Naive B cell (primary cell): ENCODE measurements at places on chromosomes 12 and 14.

DNA sequence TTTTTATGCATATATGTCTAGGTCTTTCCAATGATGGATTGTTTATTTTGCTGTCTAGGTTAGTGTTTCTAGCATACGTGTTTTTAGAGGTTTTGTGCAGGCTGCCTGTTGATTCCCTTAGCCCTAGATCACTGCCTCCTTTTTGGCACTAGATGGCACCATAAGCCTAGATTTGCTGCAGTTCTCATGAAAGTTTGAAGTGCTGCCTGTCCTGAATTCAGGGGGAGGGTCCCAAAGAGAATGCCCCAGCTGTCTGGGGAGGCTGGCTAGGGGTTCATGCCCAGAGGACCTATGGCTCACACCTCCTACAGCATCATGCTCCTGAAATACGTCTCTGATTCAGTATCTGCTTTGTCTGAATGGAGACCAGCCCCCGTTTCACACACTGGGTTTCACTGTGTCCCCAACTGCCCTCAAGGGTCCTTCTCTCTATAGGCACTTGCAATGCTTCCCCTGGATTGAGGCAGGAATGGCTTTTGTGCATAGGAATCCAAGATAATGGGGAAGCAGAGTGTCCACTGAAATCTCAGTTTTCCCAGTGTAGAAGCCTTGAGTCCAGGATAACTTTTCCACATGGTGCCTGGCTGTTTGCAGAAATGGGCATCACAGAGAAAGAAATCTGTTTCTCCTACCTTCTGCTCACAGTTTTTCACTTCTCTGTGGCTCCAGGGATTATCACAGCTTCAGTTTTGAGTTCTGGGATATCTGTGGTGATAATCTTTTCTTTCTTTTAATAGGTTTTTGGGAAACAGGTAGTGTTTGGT lies 14.2 kb upstream of the TXNRD1 start:
- DNase-seq: peak; percentile 57

DNA sequence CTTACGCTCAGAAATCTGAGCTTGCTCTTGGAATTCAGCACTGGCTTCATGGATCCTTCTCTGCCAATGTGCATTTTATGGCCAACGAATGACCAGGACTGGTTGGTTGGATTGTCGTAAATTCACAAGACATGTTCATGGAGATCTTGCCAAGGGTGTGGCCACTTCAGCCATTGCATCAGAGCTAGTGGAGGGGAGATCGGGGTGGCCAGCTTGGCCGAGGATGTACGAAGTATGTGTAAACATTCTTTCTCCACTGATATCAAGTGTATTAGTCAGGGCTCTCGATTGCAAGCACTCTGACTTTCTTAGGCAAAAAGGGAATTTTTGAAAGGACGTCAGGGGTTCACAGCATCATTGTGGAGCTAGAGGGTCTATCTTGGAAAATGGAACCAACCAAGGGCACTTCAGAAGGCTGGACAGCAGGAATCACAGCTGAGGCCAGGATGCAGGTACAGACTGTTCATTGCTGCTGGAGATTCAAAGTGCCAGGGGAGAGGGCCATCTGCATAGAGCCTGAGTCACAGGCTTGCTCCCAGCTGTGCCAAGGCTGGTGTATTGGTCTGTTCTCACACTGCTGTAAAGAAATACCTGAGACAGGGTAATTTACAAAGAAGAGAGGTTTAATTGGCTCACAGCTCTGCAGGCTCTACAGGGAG lies 32.9 kb upstream of the ADGRD1 start:
- DNase-seq: no peak

DNA sequence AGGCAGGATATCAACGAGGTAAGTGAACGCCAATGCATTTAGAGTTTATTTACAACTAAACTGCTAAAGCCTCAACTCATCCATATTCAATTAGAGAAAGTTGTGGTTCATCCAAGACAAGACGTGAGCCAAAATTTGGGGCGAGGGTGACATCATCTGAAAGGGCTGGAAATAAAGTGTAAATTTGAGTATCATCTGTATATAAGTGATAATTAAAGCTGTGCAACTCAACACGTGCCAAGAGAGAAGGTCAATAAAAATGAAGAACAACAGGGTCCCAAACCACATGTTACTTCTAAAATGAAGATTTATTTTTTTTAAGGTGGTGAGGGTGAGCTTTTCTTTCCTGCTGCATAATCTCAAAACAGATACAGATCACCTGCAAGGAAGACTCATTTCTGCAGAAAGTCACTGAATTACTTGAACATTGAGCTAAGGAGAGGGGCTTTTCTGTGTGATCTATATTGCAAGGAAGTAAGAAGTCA lies 203.6 kb downstream of the EFCAB11 start:
- no peak for DNase-seq

GRCh38 chr12:118011377-118011776 lies 5.1 kb upstream of the RFC5 start:
- no peak for DNase-seq

DNA sequence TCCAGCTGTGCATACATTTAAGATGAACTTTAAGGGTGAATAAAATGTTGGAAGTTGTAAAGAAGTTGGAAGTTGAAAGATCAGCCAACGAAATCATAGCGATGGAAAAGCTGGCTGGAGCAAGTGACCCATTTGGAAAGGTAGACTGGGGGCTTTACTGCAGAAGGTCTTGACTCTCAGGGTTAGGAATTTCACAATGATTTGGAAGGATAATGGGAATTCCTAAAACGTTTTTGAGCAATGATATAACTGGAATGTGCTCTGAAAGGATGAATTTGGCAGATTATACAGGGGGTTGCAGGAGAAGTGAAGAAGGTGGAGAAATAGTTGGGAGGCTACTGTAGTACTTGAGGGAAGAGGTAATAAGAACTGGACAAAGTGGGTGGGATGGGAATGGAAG lies 27.4 kb downstream of the EMP1 start:
- no peak for DNase-seq

GRCh38 chr14:80923368-80923767 lies 18.2 kb downstream of the CEP128 start:
- DNase-seq: no peak

- DNase-seq: no peak
Measured at GRCh38 chr14:65854215-65854614, 441.7 kb downstream of the FUT8 start.
